ENCODE measurements at places on chromosomes 16 and 17. TPM values are rescaled to one million over a fixed set of nuclear protein-coding genes. Genes with fewer than 3 reads are reported as not detected.

The PRR15L gene
- not detected for total RNA-seq

The HSD17B1 gene
- total RNA-seq = 4.4 TPM

The KRT13 gene
- not detected for total RNA-seq

The B3GNT9 gene
- total RNA-seq = 13.3 TPM

The LRRC37A2 gene
- 2.3 TPM for total RNA-seq

The ATP2C2 gene
- not detected for total RNA-seq

The FOXN1 gene
- total RNA-seq = not detected

The MPP3 gene
- total RNA-seq = 6.0 TPM

The TMEM235 gene
- total RNA-seq = not detected

The KRTAP4-5 gene
- total RNA-seq = not detected

The GLIS2 gene
- 73.4 TPM for total RNA-seq

The SRCIN1 gene
- 0.25 TPM for total RNA-seq

The C1QL1 gene
- total RNA-seq = 2.2 TPM

The RAB37 gene
- not detected for total RNA-seq

The MMP25 gene
- total RNA-seq = 0.13 TPM

The NPB gene
- 5.2 TPM for total RNA-seq

The CASKIN2 gene
- total RNA-seq = 26.1 TPM

The IGSF6 gene
- total RNA-seq = not detected

The SPATA32 gene
- total RNA-seq = not detected

The TBC1D3K gene
- not detected for total RNA-seq

The IL17C gene
- total RNA-seq = not detected

The CCL1 gene
- total RNA-seq = not detected

Measured in mesangial cell (primary cell).